ENCODE measurements at places on chromosomes 4 and X. TPM values are rescaled to one million over a fixed set of nuclear protein-coding genes. Genes with fewer than 3 reads are reported as not detected.

DNA sequence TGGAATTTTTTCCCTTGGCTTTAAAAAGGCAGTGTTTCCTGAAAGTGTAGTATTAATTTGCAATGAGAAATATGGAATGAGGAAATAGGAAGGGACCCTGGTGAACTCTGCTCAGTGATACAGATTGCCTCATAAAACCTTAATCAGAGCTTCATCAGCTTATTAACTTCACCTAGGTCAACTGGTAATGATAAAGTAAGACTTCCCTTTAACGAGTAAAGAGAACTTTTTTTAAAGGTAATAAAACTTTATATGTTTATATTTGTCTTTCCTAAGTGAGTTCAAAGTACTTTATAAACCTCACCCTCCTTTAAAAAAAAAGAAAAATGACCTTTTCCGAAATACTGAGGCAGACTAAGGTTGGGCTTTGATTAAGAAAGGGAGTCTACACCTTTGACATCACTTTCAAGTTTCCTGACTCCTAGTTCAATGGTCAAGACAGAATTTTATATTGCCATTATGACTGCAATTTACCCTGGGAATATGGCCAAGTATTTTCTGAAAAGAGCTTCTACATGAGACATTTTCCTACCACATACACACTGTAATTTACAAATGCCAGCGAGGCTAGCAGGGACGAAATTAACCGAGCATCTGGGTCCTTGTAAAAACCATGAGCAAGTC is 706.3 kb upstream of the TENM3 start:
- no peak overlapping the region for H3K27ac ChIP-seq
- no peak for DNase-seq
- no peaks in the 10 kb centered on the region for H3K27me3 ChIP-seq
- no peaks in the 10 kb centered on the region for H3K4me1 ChIP-seq
- H3K4me3 ChIP-seq = no peak overlapping the region

- peaks cover 16% of the 10 kb centered on the region for H3K27me3 ChIP-seq
- H3K27ac ChIP-seq = no peak overlapping the region
- no peak for DNase-seq
- H3K4me1 ChIP-seq = no peaks in the 10 kb centered on the region
- no peaks in the 10 kb centered on the region for H3K36me3 ChIP-seq
Measured at GRCh38 chrX:57929373-57929772, 19.1 kb upstream of the ZXDA start.

DNA sequence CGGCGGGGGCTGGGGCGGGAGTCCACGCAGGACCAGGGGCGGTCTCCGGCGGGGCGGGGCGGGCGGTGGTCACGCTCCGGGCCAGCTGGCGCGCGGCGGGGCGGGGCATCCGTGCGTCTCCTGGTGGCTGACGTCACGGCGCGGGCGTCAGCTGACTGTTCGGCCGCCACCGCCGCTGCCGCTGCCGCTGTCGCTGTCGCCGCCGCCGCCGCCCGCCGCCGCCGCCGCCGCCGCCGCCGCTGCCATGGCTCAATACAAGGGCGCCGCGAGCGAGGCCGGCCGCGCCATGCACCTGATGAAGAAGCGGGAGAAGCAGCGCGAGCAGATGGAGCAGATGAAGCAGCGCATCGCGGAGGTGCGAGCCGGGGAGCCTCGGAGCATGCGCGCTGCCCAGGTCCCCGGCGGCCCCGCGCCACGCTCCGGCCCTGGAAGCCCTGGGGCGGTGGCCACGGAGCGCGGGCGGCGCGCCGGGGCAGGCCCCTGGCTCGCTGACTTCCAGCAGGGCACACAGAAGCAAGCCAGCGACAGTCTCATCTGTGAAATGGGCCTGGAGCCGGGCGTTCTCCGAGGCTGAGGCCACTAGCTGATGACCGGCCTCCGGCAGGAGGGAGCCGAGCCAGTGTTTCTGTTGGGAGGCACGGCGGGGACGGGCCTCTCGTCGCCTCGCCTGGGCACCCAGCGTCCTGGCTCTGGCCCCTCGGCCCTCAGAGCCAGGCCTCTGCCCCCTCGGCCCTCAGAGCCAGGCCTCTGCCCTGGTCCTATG is at the start of gene FAM50A:
TSS of gene FAM50A (plus strand) at position 150 of the 763 bp plus-strand sequence. CDS start at position 245, 95 bp downstream.
- H3K4me1 ChIP-seq = no peaks in the 10 kb centered on the region
- H3K27ac ChIP-seq = no peak within 1 kb of the TSS
- no peaks in the 10 kb centered on the region for H3K36me3 ChIP-seq
- H3K4me3 ChIP-seq = peak within 1 kb of the TSS; percentile 77
- H3K27me3 ChIP-seq = no peaks in the 10 kb centered on the region
- DNase-seq = peak; percentile 79

DNA sequence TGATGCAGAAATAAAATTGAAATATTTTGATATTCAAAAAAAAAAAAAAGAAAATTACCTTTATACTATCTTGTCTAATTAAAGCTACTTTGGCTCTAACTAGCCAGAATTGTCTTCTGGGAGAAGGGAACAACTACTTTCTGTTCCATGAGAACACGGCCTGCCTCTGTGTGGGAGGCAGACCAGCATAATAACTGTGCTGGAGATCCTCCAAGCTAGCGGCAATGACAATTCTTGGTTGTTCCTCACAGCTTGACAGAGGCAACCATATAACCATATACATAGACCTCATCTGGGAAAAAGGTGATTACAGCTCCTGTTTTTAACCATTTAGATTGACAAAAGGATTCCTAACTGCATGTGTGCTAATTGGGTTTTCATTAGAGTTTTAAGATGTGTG is 95.7 kb downstream of the RBMX2 start:
- H3K4me3 ChIP-seq = no peak overlapping the region
- no peak overlapping the region for H3K27ac ChIP-seq
- H3K4me1 ChIP-seq = no peaks in the 10 kb centered on the region
- H3K27me3 ChIP-seq = peaks cover 29% of the 10 kb centered on the region

MID2 gene
- 15.8 TPM for total RNA-seq

- H3K27ac ChIP-seq = no peak overlapping the region
- H3K4me1 ChIP-seq = no peaks in the 10 kb centered on the region
- DNase-seq = no peak
- no peaks in the 10 kb centered on the region for H3K36me3 ChIP-seq
- H3K4me3 ChIP-seq = no peak overlapping the region
- peaks cover 35% of the 10 kb centered on the region for H3K27me3 ChIP-seq
Measured at GRCh38 chrX:133350751-133351150, 64.5 kb downstream of the GPC4 start.

TCEAL6 gene
- total RNA-seq = 0.25 TPM

DNA sequence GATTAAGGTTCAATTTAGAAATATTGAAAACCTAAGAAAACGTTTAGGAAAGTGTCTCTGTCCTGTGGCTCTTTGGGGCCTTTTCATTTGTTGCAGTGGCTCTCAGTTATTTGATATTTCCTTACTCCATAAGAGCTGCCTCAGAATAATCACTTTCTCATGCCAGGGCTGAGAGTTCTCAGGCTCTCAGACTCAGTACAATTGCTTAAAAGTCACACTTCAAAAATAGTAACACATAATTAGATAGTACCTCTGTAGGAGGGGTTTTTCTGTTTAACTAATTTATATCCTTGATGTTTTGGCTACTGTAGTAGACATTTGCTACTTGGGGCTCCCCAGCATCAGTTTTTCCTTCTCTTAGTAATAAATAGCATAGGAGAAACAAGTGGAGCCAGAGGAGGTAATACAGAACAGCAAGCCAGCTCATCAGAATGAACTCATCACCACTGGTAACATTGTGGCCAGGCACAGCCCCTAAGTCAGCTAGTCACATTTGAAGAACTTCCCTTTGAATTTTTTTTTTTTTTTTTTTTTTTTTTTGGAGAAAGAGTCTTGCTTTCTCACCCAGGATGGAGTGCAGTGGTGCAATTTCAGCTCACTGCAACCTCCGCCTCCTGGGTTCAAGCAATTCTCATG is 8.0 kb upstream of the HNRNPD start:
- peaks cover 6% of the 10 kb centered on the region for H3K4me1 ChIP-seq
- H3K36me3 ChIP-seq = peaks cover 2% of the 10 kb centered on the region
- no peak overlapping the region for H3K27ac ChIP-seq
- H3K27me3 ChIP-seq = no peaks in the 10 kb centered on the region
- no peak for DNase-seq
- no peak overlapping the region for H3K4me3 ChIP-seq

- peaks cover 68% of the 10 kb centered on the region for H3K27me3 ChIP-seq
- no peak for DNase-seq
- H3K4me3 ChIP-seq = no peak overlapping the region
Measured at GRCh38 chrX:48831909-48832291, 3.5 kb downstream of the PCSK1N start.

GRCh38 chrX:49120091-49120490 is 3.4 kb downstream of the GPKOW start:
- H3K27ac ChIP-seq = no peak overlapping the region
- H3K4me3 ChIP-seq = no peak overlapping the region
- H3K4me1 ChIP-seq = peaks cover 24% of the 10 kb centered on the region
- no peak for DNase-seq
- peaks cover 12% of the 10 kb centered on the region for H3K27me3 ChIP-seq

- H3K4me3 ChIP-seq = no peak within 1 kb of the TSS
- H3K27me3 ChIP-seq = peaks cover 9% of the 10 kb centered on the region
- no peaks in the 10 kb centered on the region for H3K4me1 ChIP-seq
- no peak for DNase-seq
- no peaks in the 10 kb centered on the region for H3K36me3 ChIP-seq
Measured at GRCh38 chr4:86848732-86849619, at the start of gene SLC10A6. Gene SLC10A6, minus strand, starts transcription at chr4:86849384. Its CDS starts 269 bp downstream, at chr4:86849115.

DNA sequence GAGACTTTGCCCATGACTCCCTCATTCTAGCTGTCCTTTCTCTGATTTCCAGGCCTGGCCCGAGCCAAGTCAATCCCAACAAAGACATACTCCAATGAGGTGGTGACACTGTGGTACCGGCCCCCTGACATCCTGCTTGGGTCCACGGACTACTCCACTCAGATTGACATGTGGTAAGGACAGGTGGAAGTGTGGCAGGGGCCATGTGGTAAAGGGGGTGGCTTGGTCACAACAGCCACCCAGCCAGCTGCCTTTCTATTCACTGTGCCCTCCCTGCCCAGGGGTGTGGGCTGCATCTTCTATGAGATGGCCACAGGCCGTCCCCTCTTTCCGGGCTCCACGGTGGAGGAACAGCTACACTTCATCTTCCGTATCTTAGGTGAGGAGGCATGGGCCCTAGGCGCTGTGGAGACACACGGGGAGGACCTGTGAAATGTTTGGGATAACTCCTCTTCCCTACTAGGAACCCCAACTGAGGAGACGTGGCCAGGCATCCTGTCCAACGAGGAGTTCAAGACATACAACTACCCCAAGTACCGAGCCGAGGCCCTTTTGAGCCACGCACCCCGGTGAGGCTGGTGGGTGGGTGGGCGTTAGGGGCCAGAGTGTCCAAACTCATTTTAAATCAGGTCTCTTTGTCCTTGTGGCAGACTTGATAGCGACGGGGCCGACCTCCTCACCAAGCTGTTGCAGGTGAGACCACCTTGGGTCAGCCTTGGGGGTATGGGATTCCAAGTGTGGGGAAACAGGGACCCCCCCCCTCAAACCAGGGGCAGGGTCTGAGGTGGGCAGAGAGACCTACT is 6.1 kb upstream of the USP11 start:
- no peak overlapping the region for H3K27ac ChIP-seq
- H3K4me1 ChIP-seq = no peaks in the 10 kb centered on the region
- peaks cover 7% of the 10 kb centered on the region for H3K27me3 ChIP-seq
- no peak overlapping the region for H3K4me3 ChIP-seq

RGN gene
- total RNA-seq = not detected

DNA sequence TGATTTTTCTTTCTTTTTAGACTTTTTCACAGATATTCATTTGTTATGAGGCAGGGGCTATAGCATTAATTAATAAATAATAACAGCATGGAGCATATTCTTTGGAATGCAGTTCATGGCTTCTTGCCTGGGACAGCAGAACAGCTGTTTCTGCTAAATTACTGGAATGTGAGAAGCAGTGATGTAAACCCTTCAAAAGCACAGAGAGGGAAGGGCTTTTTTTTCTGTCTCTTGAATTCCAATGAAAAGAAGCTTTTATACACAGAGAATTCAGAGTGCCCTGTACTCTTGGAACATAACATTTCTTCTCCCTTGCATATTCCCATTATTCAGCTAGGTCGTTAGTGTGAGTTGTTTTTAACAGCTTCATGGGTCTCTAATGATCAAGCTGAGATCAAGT is 28.5 kb upstream of the ANK2 start:
- H3K4me1 ChIP-seq = no peaks in the 10 kb centered on the region
- H3K36me3 ChIP-seq = no peaks in the 10 kb centered on the region

- H3K27ac ChIP-seq = no peak overlapping the region
- no peaks in the 10 kb centered on the region for H3K4me1 ChIP-seq
- H3K4me3 ChIP-seq = no peak overlapping the region
- H3K36me3 ChIP-seq = peaks cover 11% of the 10 kb centered on the region
- H3K27me3 ChIP-seq = no peaks in the 10 kb centered on the region
Measured at GRCh38 chrX:139776599-139776998, 68.6 kb upstream of the MCF2 start.

MAOA gene
- 13.2 TPM for total RNA-seq

All from activated T-cell treated with anti-CD3 and anti-CD28 coated beads, Interleukin-2, amount 50 U/mL, for 72 hours (primary cell).